ENCODE measurements at places on chromosomes 4 and X.

DNA sequence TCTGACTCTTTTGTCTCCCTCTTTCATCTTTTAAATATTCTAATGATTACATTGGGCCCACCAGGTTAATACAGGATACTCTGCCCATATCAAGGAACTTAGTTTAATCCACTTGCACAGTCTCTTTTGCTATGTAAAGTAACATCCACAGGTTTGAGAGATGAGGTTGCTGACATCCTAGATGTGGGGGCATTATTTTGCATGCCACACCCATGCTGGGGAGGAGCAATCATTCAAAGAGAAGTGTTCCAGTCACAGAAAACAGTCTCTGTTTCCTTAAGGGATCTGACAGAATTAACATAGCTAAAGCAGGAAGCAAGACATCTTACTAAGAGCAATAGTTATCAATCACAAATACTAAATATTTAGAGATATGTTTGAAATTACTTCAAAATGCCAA is 11.5 kb upstream of the TRAM1L1 start:
- no peak for DNase-seq

GRCh38 chrX:4830880-4831557 is 1117.6 kb upstream of the PRKX start:
- DNase-seq = no peak

DNA sequence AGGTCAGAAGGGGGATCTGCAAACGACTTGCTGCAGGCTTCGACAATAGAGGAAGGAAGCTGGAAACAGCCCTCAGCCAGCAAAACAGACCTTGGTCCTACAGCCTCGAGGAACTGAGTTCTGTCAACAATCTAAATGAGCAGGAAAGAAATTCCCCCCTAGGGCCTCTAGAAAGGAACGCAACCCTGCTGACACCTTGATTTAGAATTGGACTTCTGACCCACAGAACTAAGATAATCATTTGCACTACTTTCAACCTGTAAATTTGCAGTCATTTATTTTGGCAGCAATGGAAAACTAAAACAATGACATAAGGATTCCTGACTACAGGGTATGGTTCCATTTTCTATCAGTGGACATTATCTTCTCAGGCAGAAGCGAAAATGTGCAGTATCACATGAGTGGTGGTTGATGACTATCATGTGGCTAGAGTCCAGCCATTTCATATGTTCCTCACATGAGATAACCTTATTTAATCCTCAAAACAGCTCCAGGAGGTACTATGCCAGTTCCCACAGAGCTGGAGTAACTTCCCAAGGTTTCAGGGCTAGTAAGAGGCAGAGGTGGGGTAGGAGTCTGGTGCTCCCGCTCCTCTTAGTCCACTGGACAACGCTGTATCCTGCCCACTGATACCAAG is 61.6 kb downstream of the SAT1 start:
- DNase-seq = peak; percentile 64

GRCh38 chr4:183832776-183833450 is 72.2 kb upstream of the STOX2 start:
- peak; percentile 60 for DNase-seq

GRCh38 chrX:141669689-141670088 is 28.9 kb downstream of the SPANXD start:
- DNase-seq = no peak

DNA sequence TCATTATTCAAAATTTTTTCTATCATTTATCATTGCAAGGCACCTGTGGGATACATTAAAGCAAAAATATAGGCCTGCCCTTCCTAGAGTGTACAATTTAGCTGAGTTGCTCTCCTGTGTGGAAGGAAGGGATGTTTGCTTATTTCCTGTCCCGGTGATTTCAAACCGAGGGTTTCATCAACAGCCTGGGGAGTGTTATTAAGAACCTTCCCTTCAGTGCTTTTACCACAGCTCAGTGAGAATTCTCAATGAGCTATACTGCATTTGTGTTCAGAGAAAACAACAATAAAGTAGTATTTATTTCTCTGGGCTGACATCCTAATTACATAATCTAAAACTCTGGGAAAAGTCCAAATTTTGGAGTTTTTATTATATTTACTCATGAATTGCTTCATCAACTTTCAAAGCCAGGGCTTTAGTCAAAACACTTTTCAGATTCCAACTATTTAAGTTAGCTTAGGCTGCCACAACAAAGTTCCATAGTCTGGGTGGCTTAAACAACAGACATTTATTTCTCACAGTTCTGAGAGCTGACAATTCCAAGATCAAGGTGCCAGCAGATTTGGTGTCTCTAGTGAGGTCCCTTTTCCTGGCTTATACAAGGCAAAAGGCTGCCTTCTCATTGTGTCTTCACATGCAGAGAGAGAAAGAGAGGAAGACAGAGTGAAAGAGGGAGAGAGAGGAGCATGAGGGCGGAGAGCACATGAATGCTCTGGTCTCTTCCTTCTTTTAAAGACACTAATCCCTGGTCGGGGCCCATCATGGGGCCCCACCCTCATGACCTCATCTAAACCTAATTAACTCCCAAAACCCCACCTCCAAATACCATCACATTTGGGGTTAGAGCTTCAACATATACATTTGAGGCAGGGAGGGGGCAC is 62.6 kb downstream of the MMRN1 start:
- DNase-seq = no peak

DNA sequence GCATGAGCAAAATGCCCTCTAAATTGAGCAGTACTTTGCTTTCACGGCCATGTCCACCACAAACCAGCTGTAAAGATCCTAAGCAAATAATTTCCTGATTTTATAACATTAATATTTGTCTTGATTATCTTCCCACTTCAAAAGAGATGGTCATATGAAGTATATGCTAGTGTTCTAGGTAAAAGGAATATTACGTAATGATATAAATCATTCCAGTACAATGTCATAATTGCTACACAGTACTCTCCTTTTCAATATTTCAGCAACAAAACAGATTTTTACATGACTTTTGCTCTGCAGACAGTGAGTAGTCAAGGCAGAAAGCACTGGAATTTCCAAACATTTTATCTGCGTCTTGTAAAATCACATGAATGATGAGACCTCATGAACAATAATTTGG is 572.8 kb upstream of the FRG1 start:
- no peak for DNase-seq

DNA sequence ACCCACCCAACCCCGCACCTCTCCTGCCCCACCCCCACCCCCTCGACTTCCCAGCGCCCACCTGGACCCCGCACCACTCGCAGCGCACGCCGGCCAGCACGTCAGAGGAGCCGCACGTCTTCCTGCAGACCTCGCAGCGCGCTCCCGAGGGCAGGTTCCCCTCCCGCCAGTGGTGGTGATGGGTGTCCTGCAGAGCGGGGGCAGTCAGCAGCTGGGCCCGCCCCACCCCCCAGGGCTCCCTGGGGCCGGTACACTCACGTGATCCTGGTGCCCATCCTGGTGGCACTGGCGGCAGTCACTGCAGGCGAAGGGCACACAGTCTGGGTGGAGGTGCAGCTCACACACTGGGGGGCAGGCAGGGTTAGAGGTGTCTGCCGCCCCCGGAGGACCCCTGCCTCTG is 5.1 kb downstream of the DGKQ start:
- DNase-seq = no peak

GRCh38 chrX:53077207-53078197 is 4.7 kb upstream of the TSPYL2 start:
- no peak for DNase-seq

GRCh38 chrX:67094061-67094460 is 449.8 kb upstream of the AR start:
- no peak for DNase-seq

DNA sequence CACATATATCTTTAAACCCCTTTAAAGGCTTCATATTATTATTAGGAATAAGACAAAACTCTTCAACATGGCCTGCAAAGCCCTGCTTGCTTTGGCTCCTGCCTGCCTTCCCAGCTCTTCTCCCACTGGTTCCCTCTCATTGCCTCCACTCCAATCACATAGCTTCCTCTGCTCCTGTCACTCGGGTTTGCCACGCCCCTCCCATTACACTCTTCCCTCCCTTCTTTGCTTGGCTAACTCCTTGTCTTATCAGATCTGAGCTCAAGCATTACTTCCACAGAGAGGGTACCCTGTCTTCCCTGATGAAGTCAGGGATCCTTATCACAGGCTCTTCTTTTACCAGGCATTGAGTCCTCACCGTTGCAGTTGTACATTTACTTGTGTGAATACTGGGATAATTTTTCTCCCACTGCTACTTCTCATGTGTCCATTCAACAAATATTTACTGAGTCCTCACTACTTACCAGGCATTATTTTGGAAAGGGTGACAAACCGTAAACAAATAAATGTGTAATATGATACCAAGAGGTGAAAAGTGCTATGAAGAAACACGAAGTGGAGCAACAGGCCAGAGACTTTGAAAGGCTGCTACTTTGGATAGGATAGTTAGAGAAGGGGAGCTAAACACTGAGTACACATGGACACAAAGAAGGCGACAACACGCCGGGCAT is 3.2 kb upstream of the VGLL1 start:
- DNase-seq = no peak

- DNase-seq = peak; percentile 33
These were observed 39.9 kb downstream of the TXLNG start for GRCh38 chrX:16826207-16826606.

DNA sequence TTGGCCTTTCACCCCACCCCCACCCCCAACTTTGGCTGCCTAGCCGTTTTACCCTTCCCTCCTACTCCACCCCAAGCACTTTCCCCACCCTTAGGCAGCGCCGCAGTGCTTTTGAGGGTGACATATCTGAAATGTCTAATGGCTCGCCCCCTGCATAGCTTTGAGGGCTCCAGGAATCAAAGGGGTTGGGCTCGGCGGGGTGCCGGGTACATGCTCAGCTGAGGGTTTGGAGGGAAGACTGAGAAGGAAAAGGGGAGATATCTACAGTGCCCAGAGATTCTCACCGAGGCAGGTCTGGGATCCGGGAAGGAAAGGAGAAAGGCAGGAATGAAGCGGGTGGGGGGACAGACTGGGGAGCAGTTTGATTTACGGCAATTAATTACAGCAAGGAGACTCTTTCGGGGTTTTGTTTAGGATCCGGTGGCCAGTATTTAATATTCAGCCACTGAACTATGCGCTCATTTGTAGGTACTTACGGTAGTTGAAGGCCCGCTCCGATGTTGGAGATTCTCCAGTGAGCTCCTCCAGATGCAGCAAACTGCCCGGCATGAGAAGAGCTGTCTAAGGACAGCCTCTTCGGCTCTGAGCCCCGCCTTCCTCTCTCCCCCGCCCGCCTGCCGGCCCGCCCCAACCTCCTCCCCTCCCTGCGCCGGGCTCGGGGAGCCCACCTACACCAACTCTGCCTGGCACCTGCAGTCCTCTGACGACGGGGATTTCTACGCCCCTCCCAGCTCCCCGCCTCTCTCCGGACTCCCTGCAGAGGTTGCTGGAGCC is at the start of gene IGSF1:
TSS of gene IGSF1 (minus strand) at position 569 of the 774 bp plus-strand sequence. CDS start 2,632 bp downstream, outside the sequence.
- no peak for DNase-seq

DNA sequence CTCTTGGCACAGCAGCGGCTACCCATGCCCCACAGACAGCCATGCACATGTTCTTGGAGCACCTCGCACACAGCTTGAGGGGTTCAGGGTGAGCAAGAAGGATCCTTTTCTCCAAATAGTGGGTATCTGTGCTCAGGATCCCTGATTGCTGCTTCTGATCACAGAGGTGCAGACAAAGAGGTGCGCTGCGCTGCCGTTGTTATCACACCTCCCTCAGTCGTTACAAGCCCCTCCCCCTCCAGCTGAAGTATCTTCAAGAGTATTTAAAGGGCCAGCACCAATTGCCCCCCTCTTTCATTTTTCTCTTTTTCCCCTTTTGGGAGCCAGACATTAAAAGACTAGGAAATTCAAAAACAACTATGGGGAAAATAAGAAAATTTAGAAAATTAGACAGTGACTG is 44.3 kb downstream of the NELFA start:
- DNase-seq = no peak

All from inflammatory macrophage treated with lipopolysaccharide for 1 hour (primary cell).